ENCODE measurements at places on chromosomes 3 and 15. TPM values are rescaled to one million over a fixed set of nuclear protein-coding genes. Genes with fewer than 3 reads are reported as not detected.

The MUC4 gene
- total RNA-seq, result 3.1 TPM

The POLG gene
- 48.0 TPM for total RNA-seq

The OR5K4 gene
- total RNA-seq, result not detected

The ACKR4 gene
- total RNA-seq, result 1.8 TPM

The CASR gene
- total RNA-seq, result 0.89 TPM

The ADAMTS17 gene
- 19.7 TPM for total RNA-seq

The OR5K2 gene
- not detected for total RNA-seq

The SEC22C gene
- 62.5 TPM for total RNA-seq

The DNAJA4 gene
- total RNA-seq, result 62.1 TPM
